ENCODE measurements at places on chromosomes 16 and 17.

GRCh38 chr16:74468807-74469525 is 47.7 kb upstream of the CLEC18B start:
- no peak for DNase-seq

DNA sequence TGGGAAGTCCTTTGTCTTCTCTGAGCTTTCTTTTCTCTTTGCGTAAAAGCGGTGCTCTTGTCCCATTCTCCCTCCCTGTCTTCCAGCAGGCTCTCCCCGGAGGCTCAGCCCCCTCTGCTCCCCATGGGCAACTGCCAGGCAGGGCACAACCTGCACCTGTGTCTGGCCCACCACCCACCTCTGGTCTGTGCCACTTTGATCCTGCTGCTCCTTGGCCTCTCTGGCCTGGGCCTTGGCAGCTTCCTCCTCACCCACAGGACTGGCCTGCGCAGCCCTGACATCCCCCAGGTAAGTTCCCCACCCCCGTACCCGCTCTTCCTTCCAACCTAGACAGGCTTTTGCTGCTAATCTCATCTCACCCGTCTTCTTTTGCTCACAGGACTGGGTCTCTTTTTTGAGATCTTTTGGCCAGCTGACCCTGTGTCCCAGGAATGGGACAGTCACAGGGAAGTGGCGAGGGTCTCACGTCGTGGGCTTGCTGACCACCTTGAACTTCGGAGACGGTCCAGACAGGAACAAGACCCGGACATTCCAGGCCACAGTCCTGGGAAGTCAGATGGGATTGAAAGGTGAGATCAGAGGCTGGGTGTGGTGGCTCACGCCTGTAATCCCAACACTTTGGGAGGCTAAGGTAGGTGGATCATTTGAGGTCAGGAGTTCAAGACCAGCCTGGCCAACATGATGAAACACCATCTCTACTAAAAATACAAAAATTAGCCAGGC is 1.3 kb downstream of the TMEM219 start:
- DNase-seq = no peak

GRCh38 chr17:65259281-65259680 is 122.1 kb downstream of the RGS9 start:
- DNase-seq = no peak

- no peak for DNase-seq
These were observed 52.0 kb upstream of the TEX2 start for GRCh38 chr17:64315032-64315490.

- no peak for DNase-seq
These were observed 11.2 kb downstream of the CASC3 start for GRCh38 chr17:40151414-40151963.

GRCh38 chr17:66635386-66636045 is 199.4 kb upstream of the CACNG5 start:
- no peak for DNase-seq
